B cell (primary cell): ENCODE measurements at places on chromosomes 16 and 17. TPM values are rescaled to one million over a fixed set of nuclear protein-coding genes. Genes with fewer than 3 reads are reported as not detected.

SPATA32 gene
- polyA plus RNA-seq = 0.12 and 0.26 TPM in 2 replicates

TBC1D28 gene
- polyA plus RNA-seq = 1.1 TPM in 1 of 2 replicates, not detected in the other

GAST gene
- not detected in 2 replicates for polyA plus RNA-seq

DNA sequence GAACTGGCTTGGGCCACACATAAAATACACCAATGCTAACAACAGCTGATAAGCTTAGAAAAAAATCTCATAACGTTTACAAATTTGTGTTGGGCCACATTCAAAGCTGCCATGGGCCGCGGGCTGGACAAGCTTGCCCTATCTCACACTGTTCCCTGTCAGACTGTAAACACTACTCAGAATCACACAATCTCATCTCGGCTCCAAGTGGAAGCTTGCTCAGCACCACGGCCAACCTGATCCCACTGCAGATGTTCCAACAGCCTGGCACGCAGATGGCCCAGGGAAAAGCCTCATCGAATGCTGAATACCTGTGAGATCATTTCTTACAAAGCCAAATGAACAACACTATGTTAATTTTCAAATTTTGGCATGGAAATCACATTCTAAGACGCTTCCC is 125.8 kb downstream of the ANKRD11 start:
- H3K4me1 ChIP-seq = peaks cover 80% of the 10 kb centered on the region
- H3K36me3 ChIP-seq = no peaks in the 10 kb centered on the region
- H3K27ac ChIP-seq = no peak overlapping the region
- DNase-seq = no peak
- H3K4me3 ChIP-seq = no peak overlapping the region
- H3K27me3 ChIP-seq = no peaks in the 10 kb centered on the region

DNA sequence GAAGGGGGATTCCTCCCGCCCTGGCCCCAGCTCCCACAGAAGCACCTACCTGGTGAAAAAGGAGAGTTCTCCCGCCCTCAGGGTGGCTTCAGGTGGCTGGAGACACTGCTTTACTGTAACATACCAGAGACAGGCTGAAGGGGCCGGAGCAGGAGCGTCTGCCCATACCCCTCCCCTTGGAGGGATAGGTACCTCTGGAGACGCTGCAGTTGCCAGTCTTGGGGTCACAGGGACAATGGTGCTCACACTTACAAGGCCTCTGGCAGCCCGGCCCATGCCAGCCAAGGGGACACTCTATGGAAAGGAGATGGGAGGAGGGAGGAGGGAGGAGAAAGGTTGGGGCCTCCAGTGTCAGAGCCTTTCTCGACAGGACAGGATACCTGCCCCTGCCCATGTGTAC is 6.6 kb downstream of the NAGPA start:
- H3K4me1 ChIP-seq = no peaks in the 10 kb centered on the region
- H3K36me3 ChIP-seq = peaks cover 28% of the 10 kb centered on the region
- no peak overlapping the region for H3K27ac ChIP-seq
- H3K27me3 ChIP-seq = no peaks in the 10 kb centered on the region
- no peak overlapping the region for H3K4me3 ChIP-seq
- no peak for DNase-seq

DNA sequence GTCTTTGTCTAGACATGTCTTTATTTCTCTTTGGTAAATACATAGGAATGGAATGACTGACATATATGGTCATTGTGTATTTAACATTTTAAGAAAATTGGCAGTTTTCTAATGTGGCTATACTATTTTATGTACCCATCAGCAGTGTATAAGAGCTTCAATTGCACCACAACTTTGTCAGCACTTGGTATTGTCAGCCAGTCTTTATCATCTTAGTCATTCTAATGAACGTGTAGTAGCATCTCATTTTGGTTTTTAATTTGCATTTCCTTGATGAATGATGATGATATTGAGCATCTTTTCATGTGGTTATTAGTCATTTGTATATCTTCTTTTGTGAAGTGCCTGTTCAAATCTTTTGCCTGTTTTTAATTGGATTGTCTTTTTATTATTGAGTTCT is 239.3 kb downstream of the CEP112 start:
- DNase-seq = no peak
- H3K4me3 ChIP-seq = no peak overlapping the region
- H3K27ac ChIP-seq = no peak overlapping the region

DNA sequence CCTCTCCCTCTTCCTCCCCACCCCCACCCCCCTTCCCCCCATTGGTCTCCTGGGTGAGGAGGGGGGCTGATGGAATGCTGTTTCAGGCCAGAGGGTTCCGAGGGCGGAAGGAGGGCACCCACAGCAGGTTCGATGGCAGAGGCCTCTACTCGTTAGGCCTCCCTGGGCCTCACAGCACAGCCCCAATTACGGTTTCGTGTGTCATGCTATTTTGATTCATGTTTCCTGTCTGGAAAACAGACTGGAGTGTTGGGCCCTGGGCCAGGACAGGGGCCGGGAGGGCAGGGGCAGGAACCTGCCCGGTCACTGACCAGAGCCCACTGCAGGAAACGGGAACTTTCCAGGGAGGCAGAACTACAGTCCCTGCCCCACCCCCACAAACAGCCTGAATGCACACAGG is 138.2 kb downstream of the C16orf95 start:
- no peak for DNase-seq
- no peaks in the 10 kb centered on the region for H3K27me3 ChIP-seq
- H3K4me3 ChIP-seq = no peak overlapping the region
- no peaks in the 10 kb centered on the region for H3K4me1 ChIP-seq
- H3K27ac ChIP-seq = no peak overlapping the region
- H3K36me3 ChIP-seq = no peaks in the 10 kb centered on the region

DNA sequence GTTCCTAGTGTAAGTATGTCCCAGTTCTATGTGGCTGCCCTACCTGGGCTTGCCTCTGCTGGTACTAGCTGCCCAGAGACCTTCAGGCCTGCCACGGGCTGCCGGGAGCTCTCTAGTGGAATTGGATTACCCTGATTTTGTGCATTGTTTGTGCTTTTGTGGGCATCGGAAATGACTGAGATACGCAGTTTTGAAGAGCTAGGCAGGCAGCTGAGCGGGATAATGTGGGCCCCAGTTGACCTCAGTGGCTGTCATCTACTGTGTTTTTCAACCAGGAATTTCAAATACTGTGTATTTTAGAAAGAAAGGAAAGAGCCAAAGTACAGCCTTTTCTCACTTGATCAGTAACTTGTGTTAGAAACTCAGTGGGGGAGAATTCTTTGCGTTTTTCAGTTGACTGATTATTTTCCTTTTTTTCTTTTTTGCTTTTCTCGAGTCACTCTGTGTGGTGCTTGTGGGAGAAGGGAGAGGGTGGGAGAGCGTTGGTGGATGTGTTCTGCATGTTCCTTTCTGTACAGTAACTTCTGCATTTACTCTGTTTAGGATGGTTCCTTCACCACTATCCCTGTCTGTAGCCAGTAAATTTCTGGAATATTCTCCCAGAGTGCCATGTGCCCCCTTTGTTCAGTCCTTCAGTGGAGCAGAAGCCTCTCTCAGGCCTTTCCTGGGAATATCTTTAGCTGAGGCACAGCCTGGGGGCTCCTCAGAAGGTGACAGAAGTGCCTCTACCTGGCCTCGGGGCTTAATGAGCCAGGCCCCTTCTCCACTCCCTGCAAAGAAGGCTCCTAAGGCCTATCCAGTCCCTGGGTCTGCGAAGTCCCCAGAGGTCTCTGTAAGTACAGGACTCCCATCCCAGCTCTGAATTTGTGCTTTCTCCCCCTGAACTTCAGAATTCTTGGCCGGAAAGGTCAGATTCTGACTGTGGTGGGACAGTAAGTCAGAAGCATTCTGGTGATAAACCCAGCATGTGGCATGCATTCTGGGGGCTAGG is 15.0 kb upstream of the SLC12A3 start:
- no peak overlapping the region for H3K27ac ChIP-seq
- no peaks in the 10 kb centered on the region for H3K27me3 ChIP-seq
- peaks cover 8% of the 10 kb centered on the region for H3K36me3 ChIP-seq
- H3K4me1 ChIP-seq = peaks cover 18% of the 10 kb centered on the region
- no peak for DNase-seq

- H3K4me1 ChIP-seq = no peaks in the 10 kb centered on the region
- no peak within 1 kb of the TSS for H3K4me3 ChIP-seq
- no peaks in the 10 kb centered on the region for H3K27me3 ChIP-seq
Measured at GRCh38 chr17:10469459-10469858, at the start of gene MYH4. Gene MYH4, minus strand, starts transcription at chr17:10469559. Its CDS starts 2,814 bp downstream, at chr17:10466745.

DNA sequence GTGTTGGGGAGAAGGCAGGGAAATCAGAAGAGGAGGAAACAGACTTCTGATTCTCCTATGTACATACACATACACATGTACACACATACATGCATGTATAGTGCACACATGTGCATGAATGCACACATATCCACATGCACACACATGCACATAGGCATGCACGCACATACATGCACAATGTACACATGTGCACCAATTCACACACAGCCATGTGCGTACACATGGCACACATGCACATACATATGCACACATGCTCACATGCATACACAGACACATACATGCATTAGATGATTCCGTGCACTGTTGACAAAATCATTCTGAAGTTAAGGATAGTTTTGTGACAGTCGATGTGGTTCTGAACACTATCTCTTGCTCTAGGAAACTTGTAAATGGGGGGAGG is 214.0 kb upstream of the CDH13 start:
- H3K4me3 ChIP-seq = no peak overlapping the region
- no peaks in the 10 kb centered on the region for H3K36me3 ChIP-seq
- H3K27ac ChIP-seq = no peak overlapping the region
- H3K27me3 ChIP-seq = no peaks in the 10 kb centered on the region
- H3K4me1 ChIP-seq = no peaks in the 10 kb centered on the region

DNA sequence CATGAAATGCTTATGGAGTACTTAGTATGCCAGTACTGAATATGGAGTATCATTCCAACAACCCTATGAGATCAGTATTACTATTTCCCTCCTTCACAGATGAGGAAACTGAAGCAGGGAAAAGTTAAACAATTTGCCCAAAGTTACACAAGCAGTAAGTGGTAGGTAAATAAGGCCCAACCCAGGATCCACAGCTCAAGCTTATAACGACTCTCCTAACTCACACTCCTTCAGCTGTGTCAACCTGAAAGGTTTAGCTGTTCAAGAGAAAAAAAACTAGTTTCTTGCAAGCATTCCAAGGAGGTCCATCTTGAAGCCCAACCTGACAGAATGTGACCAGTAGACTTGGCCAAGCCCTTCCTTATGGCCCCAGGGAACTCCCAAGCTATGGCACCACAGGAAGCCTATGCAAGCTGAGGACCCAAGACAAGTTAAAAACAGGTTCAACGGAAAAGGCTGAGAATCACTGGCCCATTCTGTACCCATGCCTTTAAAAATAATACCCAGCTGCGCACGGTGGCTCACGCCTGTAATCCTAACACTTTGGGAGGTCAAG is 6.5 kb downstream of the CRK start:
- DNase-seq = no peak
- H3K36me3 ChIP-seq = peaks cover 5% of the 10 kb centered on the region
- H3K27ac ChIP-seq = no peak overlapping the region
- H3K27me3 ChIP-seq = no peaks in the 10 kb centered on the region
- H3K4me1 ChIP-seq = peaks cover 9% of the 10 kb centered on the region
- no peak overlapping the region for H3K4me3 ChIP-seq

- no peak overlapping the region for H3K27ac ChIP-seq
- DNase-seq = no peak
- H3K4me1 ChIP-seq = peaks cover 45% of the 10 kb centered on the region
- H3K36me3 ChIP-seq = peaks cover 13% of the 10 kb centered on the region
Measured at GRCh38 chr17:7019367-7019766, 3.5 kb upstream of the BCL6B start.
